KG1 (cell line): ENCODE measurements at places on chromosomes 12 and 14.

- no peak for DNase-seq
Observed at GRCh38 chr12:89593233-89593632, 67.4 kb upstream of the POC1B start.

GRCh38 chr12:118645219-118645618 is 268.9 kb downstream of the SUDS3 start:
- peak; percentile 0 for DNase-seq

- DNase-seq: no peak
Observed at GRCh38 chr12:90631591-90632212, 323.3 kb downstream of the CCER1 start.

DNA sequence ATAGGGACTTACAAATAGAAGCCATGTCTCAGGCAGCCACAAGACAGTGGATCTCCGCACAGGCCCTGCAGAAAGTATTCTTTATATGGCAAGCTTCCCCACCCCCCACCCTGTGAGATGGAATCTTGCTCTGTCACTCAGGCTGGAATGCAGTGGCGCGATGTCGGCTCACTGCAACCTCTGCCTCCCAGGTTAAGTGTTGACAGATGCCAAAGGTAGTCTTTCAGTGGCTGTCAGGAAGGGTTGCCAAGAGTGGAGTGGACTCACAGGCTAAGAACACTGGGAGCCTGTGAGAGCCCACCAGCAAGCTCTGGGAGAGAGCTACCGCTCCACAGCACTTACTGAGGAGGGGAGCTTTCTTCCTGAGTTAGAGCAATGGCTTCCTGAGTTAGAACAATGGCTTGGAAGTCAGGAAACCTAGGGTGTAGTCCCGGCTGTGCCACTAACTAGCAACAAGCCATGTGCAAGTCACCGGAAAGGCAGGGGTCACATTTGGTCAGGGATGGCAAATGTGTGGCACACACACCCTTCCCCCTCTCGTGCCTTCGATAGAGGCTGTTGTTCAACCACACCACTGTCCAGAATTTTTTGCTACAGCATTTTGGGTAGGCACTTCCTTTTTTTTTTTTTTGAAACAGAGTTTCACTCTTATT is 2.6 kb downstream of the RNASE1 start:
- no peak for DNase-seq

GRCh38 chr12:24979976-24980730 is 31.3 kb upstream of the BCAT1 start:
- DNase-seq: no peak

DNA sequence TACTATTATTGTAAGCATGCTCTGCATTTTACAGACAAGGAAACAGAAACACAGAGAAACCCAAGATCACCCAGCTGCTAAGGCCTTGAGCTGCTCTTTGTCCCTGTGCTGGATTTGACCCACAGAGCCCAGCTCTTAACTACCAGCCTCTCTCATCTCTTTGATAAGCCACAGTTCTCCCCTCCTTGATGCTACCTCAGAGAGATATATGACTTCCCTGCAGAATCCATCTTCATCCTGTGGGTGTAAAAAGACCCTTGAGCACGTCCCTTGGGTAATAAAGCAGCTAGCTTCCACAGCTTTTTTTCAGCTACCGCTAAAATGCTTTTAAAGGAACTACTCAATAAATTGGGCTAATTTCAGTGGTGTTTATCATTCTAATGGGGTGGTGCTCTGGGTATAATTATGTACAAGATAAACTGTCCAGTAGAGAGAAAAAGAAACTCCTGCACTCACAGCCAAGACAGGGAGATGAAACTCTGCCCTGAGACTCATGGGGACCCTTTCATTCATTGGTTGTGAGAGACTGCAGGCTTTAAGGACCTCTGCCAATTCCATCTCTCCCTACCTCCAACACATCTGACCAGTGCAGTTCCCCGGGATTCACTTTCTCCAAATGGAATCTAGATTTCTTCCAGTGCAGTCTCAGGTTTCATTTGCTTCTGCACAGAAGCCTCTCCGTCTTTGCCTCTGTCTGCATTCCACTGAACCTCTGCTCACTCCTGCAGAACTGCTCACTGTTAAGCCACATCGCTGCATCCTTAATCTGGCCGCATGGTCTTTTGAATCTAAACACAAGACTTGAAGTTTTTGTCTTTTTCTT is 24.7 kb upstream of the NTF3 start:
- DNase-seq: no peak

GRCh38 chr12:29207120-29207519 is 58.0 kb downstream of the FAR2 start:
- no peak for DNase-seq

DNA sequence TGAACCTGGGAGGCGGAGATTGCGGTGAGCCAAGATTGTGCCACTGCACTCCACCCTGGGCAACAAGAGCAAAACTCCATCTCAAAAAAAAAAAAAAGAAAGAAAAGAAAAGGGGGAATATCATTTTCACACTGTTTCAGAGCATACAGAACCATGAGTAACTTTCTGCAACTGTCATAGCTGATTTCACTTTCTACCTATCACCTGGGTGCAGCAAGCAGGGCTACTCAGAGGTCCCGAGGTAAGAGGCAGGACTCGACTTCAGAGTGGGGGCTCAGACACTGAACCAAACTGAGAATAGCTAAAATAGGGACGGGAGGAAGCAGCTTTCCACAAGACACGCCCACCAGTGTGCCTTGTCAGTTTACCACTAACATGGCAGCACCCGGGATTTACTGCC is 29.8 kb downstream of the OR10P1 start:
- DNase-seq: no peak

GRCh38 chr12:43737646-43738045 is 20.9 kb downstream of the PUS7L start:
- DNase-seq: no peak

- DNase-seq: no peak
Observed at GRCh38 chr12:39401459-39401858, 41.5 kb downstream of the KIF21A start.

GRCh38 chr12:29547864-29548263 is 50.4 kb upstream of the OVCH1 start:
- no peak for DNase-seq

- no peak for DNase-seq
Observed at GRCh38 chr12:129984106-129984505, 80.3 kb upstream of the TMEM132D start.

DNA sequence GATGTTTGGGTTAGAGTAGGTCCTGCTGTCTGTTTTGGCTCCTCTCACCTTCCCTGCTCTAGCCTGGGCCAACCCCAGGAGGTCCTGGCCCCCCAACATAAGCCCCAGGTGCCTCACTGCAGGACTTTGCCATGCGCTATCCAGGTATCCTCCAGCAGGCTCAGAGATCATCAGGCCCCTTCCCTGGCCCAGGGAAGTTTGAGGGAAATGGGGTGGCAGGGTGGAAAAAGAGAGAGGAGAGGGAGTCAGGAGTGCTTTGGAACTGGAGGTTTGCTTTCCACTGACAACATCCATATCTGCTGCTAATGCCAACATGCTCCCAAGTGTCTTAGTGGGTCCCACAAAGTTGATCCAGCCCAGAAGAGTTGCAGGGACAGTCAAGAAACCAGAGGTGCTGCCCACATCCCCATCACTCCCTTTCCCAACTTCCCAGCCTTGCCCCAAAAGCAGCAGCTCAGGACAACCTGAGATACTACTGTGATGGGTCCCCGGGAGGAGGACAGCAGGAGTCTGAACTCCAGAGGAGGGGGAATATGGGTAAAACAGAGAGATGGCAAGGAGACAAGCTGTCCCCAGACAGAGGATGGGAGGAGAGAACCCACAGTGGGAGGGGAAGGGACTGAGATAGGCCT is 677 bp downstream of the TNS2 start:
- no peak for DNase-seq

DNA sequence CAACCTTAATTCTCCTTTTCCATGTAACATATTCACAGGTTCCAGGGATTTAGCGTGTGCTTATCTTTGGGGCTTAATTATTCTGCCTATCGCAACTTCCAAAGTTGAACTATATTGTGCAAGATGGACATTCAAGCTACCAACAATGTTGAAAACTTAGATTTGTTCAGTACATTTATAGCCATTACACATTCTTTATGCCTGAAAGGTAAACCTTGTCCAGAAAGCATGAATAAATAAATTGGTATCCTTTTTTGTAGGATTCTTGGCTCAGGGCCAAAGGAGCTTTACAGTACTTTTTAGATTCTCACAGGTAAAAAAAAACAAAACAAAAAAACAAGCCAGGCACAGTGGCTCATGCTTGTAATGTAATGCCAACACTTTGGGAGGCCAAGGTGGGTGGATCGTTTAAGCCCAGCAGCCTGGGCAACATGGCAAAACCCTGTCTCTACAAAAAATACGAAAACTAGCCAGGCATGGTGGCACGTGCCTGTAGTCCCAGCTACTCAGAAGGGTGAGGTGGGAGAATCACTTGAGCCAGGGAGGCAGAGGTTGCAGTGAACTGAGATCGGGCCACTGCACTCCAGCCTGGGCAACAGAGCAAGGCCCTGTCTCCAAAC is 3.3 kb downstream of the C12orf56 start:
- no peak for DNase-seq

- DNase-seq: no peak
Observed at GRCh38 chr14:23365732-23366425, 907 bp upstream of the EFS start.

GRCh38 chr12:52787324-52788191 is 8.4 kb downstream of the KRT3 start:
- no peak for DNase-seq

DNA sequence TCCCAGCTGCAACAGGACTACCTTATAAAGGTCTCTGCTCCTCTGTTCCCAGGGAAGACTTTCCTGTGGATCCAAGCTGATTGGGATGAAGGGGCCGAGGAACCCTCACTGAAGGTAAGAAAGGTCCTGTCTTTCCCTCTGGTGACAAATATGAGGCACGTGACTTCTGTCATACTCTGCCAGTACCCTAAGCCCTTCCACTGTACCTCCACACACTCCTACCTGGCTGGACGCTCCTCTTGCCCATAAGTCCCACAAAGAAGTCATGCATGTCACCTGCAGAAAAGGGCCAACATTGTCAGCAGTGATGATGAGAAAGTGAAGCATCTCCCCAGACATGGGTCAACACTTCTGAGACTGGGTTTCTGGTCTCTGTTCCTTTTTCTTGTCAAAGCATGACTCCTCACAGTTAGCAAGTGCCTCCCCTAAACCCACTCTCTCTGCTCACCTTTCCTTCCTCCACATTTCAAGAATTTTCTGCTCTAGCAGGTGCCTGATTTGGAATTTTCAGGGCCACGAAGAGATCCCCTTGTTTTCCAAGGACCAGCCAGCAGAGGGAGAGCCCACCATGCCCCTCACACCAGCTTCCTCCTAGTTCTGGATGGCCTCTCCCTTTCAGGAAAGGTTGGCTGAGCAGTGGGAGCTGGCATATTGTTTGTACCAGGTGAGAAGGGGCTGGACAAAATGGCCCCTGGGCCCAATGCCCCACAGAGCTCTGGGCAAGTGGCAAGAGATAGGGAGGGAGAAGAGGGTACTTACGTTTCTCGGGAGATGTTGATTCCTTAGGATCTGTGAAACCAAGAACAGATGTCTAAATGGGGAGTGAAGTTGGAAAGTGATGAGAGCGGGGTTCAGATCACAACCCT is 3.5 kb downstream of the TAC3 start:
- no peak for DNase-seq

DNA sequence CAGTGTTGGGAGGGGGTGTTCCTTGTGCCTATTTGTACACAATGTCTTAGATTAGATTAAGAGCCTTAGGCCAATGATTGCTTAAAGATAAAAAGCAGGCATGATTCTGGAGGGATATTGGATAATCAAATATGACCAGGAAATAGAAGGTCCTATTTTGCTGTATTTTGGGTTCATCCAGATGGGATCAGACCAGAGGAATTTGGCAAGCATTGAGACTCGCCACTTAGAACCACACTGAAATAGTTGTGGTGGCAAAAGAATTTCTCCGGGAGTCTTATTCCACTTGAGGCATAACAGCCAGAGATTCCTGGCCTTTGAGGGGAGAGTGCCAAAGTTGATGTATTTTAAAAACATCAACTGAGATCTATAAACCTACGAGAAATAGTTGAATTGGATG is 327.2 kb downstream of the RAD51B start:
- DNase-seq: no peak

- no peak for DNase-seq
Observed at GRCh38 chr12:52254180-52254964, 20.1 kb upstream of the KRT86 start.

DNA sequence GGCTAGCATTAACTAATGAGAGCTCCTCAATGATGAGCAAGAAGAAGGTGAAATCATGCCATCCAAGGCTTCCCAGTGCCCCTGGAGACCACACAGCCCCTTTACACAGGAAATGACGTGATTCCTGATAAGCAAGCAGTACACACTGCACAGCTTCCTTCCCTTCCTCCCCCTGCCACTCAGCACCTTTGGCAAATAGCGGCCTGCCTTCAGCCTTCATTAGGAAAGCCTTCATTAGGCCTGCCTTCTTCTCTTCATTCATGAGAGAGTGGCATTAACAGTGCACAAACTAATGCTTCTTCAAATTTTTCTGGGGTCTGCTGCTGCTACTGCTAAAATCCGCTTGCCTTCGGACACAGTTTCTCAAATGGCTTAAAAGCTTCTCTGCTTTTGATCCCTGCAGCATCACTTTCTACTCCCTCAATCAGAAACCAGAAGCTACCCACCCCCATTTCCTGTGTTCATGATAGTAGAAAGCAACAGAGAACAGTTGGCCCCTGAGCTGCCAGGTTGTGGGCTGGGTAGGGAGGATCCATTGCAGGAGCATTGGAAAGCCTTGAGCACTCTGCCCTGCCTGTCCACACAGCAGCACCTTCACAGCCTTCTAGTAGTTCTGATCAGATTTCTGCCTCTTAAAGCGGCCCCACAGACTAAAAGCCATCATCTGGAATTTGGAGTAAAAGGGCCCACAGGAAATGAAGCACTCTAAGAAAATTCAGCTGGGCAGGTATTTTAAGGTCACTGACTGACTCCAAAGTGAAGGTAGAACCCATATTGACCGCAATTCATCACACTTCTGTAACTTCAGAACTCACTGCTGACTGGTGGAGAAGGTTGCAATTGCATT is 103.8 kb upstream of the ETV6 start:
- DNase-seq: no peak

DNA sequence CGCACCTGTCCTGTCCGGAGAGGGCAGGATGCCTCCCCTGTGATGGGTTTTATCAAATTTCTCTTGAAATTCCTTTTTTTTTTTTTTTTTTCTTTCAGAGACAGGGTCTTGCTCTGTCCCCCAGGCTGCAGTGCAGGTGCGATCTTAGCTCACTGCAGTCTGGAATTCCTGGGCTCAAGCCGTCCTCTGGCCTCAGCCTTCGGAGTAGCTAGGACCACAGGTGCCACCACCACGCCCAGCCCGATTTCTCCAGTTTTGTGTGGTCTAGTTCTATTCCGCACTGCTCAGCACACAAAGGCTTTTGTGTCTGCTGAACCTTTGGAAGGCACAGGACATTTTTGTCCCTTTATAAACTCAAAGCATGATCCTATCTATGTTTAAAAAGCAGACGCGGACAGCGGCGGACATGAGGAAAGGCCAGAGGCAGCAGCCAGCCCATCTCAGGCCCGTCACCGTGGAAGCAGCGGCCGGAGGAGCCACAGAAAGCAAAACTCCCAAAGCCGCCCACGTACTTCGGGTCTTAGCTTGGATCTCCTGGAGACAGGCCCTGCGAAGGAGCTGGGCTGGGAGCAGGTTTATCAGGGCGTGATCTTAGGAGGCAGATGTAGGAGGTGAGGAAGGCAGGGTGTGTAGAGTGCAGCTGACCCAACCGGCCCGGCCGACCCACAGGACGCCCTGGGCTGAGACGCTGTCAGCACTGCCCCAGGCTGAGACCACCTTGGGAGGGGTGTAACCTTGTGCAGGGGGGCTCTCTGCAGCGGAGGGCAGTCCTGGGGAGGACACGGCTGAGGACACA is 30.9 kb upstream of the FBRSL1 start:
- DNase-seq: no peak

- no peak for DNase-seq
Observed at GRCh38 chr12:87820524-87821202, 208.5 kb downstream of the C12orf50 start.
